ENCODE measurements at places on chromosomes 4 and X.

DNA sequence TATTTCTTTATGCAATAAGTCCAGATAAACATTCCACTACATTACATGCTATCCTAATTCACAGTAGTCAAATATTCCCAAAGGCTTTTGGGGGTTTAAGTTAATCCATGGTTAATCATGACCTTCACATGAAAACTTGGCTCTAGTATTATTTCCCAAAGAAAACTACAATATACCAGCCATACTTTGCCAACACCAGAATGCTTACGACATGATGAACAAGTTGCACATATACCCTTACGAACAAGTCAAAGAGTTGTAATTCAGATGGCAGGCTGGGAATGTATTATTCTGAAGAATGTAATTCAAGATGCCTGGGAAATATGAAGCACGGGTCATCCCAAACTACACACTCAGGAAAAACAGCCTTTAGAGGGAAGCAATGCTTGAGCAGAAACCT is 499.6 kb downstream of the PPARGC1A start:
- no peak for DNase-seq

- DNase-seq, result peak; percentile 60
Measured at GRCh38 chr4:140681201-140681600, 75.0 kb downstream of the TBC1D9 start.

DNA sequence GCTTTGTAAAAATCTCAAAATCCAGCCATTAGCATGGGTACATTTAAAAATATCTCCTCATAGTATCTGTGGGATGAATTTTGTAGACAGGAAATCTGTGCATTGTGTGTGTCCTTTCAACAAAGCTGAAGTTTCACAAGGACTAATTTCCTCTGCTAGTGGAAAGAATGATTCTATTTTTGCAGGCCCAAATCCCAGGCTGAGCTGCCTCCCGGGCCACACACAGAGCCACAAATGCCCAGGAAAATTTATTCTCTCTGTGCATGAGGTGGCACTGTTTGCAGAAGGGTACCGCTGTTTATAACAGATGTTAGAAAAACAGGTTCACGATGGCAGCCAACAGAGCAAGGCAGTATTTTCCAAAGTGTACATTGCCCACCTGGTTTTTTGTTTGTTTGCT is 11.0 kb upstream of the VCX3B start:
- DNase-seq, result no peak

DNA sequence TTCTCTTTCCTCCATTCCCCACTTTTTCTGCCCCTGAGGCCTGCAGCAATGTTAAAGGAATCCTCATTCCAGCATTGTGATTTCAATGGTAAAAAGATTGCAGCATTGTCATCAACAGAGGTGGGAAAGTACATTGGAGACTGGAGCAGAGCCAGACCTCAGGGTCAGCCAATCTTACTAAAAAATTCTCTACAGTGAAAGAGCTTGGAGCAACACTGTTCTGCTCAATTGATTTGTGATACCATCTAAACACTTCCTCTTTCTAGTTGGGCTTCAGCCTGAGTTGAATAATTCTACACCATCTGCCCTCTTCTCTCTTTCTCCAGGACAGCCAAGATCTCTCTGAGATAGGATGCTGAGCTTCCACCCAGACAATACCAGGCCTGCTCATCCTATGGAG is 176.5 kb downstream of the AR start:
- DNase-seq, result peak; percentile 77

DNA sequence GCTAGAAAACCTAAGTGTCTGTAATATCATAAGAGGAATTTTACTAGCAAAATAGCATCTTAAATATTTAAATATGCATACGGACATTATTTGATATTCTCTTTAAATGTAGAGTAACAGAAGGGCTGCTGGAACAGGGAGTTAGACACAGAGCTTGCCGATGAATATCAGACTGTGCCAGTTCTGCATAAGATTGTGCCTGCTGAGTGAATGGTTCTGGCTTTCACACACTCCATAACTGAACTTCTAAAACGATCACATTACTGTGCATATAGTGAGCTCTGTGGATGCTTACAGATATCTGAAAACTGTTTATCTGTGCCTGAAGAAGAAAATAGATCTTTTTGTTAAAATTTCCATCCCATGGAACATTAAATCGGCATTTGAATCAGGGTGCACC is 867.4 kb upstream of the PCDH10 start:
- no peak for DNase-seq
